Glutamatergic neuron (in vitro differentiated cells): ENCODE measurements at places on chromosomes 2 and 18.

DNA sequence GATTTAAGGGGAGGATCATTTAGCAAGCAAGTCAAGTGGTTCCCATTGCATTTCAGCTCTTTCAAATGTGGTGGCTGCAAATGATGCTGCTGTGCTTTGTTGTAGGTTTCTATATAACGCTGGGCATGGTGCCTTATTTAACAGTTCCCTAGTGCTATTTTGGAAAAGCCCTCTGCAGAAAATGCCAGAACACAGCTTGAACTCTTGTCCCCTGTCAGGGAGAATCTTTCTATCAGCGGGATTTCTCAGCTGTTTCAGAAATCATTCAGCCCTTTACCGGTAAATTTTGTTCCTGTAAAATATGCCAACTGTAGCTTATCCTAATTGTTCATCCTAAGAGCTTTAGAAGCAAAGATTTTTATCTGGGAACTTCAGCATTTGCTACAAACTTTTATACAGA lies 77.8 kb upstream of the DTNA start:
- no peak for DNase-seq

DNA sequence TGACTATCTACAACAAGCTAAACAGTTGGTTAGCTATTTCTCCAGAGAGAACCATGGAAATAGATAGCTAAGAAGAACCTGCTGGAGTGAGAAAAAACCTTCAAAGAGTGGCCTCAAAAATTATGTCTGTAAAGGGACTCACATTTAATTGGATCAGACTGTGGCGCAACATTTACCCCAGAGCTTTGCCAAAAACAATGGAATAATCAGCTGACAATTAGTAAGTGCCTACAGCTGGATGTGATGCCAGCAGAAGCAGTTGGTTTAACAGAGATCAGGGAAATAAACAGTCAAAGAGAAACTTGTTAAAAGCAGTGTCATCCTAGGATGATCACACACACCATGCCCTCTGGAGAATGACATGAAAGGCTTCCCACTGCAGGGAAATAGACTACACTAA lies 310.7 kb downstream of the CLIP4 start:
- no peak for DNase-seq

DNA sequence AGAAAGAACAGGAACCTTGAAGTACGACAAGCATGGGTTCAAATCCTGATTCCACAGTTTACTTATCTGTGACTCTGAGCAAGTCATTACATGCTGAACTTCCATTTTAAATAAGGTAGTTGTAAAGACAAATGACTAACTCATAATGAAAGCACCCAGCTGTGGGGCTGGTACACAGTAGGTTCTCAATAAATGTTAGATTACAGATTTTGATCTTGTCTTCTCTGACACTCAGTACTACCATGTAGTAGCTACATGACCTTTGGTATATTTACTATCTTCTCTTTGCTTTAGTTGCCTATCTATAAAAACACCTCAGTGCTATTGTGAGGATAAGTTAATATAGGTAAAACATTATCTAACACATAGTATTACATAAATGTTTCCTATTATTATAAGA lies 3.2 kb downstream of the TRAK2 start:
- no peak for DNase-seq

GRCh38 chr18:48161911-48162698 lies 231.6 kb upstream of the SMAD2 start:
- DNase-seq = no peak

GRCh38 chr2:69914950-69915945 lies at the start of gene MXD1:
MXD1 (plus strand) TSS chr2:69915109; CDS start chr2:69915331, 222 bp downstream.
- DNase-seq = peak; percentile 99
